ENCODE measurements at places on chromosomes 16 and 17.

GRCh38 chr16:50642349-50642748, 38.8 kb downstream of the SNX20 start:
- DNase-seq: no peak

DNA sequence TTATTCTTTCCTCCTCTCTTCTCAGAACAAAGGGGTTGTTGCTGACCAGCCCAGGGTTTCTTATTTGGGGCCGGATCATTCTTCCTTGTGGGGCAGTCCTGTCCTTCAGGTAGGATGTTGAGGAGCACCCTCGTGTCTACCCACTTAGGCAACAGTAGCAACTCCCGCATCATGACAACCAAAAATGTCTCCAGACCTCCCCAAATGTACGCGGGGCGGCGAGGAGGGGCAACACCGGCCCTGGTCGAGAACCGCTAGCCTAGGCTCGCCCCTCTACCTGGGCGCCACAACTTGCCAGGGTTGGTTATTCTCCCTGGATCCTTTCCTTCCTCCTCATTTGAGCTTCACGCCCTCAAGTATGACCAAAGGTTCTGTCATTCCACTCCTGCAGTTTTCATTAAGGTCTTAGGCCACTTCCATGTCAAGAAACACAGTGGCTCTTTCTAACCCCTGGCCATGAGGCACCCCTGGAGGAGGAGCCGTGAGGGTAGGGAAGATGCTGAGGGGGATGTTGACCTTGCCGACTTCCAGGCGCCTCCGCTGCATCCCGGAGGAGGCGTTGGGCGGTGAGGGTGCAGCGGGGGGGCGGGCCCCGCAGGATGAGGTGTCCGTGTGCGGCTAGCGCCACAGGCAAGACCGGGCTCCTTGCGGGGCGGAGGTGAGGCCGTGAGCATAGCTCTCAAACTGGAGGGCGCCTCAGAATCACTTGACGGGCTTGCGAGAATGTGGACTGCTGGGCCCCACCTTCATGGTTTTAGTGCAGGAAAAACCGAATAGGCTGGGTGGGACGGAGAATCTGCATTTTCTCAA, 712 bp upstream of the SPECC1 start:
- DNase-seq: no peak

DNA sequence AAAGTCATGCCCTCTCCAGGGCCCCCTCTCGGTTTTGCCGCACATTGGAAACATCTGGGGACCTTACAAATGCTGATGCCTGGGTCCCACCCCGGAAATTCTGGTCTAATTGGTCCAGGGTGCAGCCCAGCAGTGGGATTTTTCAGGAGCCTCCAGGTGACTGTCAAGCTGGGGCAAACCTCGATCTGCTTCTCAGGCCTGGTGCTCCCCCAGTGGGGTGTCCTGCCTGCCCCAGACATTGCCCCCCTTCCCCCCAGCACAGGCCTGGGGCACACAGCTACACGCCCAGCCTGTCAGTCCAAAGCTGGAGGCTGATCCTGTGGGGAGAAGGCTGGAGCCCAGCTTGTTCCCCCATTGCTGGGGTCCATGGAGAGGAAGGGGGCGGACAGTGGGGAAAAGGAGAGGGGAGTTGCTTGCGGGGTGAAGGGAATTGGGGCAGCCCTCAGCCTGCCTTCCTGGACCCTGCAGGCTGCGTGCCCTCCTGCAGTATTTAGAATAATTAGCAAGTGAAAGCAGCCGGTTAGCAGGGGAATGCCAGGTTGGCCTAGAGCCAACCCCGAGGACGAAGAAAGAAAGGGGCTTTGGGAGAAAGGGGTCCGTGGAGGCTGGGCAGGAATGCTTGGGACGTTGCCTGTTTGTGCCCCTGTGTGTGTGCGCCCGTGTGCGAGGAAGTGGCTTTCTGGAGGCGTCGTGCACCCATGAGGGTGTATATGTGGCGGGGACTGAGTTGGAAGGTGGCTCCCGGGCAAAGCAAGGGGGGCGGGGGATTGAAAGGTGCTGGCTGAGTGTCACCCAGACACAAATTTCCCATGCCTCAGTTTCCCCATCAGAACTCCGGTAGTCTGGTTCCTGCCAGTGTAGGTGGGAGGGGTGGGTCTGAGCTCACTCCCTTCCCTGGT, 5.9 kb downstream of the FOXJ1 start:
- no peak for DNase-seq

- DNase-seq: no peak
Observed at GRCh38 chr16:50945171-50945570, 203.3 kb downstream of the CYLD start.

DNA sequence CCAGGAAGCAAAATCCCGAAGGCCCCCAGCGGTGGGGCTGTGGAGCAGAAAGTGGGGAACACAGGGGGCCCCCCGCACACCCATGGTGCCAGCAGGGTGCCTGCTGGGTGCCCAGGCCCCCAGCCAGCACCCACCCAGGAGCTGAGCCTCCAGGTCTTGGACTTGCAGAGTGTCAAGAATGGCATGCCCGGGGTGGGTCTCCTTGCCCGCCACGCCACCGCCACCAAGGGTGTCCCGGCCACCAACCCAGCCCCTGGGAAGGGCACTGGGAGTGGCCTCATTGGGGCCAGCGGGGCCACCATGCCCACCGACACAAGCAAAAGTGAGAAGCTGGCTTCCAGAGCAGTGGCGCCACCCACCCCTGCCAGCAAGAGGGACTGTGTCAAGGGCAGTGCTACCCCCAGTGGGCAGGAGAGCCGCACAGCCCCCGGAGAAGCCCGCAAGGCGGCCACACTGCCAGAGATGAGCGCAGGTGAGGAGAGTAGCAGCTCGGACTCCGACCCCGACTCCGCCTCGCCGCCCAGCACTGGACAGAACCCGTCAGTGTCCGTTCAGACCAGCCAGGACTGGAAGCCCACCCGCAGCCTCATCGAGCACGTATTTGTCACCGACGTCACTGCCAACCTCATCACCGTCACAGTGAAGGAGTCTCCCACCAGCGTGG, 6.5 kb downstream of the CBX2 start:
- DNase-seq: no peak

GRCh38 chr17:16447676-16448075, 32.3 kb downstream of the TRPV2 start:
- no peak for DNase-seq

- no peak for DNase-seq
Observed at GRCh38 chr17:78929908-78930775, 5.0 kb upstream of the TIMP2 start.

- no peak for DNase-seq
Observed at GRCh38 chr17:32502013-32502412, 15.2 kb downstream of the CDK5R1 start.

GRCh38 chr17:31417051-31417792, 25.7 kb downstream of the RAB11FIP4 start:
- DNase-seq: no peak
